ENCODE measurements at places on chromosomes 5 and 9.

- no peak for DNase-seq
Measured at GRCh38 chr9:127166651-127167524, 44.5 kb upstream of the ANGPTL2 start.

DNA sequence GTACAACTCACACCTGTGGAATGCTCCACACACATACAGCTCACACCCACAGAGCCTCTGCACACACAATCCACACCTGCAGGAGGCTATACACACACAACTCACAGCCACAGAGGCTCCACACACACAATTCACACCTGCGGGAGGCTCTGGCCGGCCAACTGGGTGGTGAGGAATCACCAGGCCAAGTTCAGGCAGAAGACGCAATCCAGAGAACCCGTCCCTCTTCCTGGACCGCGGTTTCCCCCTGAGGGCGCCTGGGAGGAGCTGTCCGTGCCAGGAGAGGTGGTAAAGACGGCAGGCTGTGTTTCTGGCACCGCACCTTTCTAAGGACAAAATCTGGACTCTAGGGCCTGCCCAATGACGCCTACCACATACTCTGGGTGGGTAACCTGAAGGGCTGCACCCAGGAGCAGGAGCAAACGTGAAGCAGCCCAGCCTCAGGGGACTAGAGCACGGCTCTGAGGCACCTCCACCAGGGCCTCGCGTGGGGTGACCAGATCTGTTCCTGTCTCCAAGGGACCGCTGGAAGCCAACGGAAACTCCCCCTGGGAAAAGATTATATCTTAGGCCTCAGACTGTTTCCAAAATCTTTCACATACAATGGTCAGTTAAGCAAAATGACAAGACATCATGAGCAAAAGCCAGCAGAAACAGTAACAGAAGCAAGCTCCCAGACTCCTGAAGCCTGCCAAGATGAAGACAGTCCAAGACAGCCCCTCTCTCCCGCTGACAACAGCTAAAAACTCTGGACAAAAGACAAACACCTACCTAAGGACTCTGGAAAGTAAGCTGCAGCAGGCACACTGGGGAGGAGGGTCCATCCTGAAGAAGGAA lies 16.9 kb downstream of the CAMSAP1 start:
- no peak for DNase-seq

DNA sequence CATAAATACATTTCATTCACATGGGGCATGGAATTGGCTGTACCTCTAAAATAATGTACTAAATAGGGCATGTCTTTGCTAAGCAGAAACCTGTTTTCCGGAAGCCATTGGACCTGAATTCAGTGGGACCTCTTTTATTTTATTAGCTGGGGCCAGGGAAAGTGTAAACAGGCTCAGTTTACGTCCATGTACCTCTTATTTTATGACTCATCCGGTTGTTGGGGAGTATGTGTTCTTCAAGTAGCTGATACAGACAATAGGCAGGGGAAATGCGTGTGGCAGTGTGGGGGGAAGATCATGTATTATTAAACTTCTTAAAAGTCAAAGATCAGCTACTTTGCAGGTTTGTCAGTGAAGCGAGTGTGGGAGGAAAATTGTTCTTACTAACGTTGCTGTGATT lies 1.4 kb upstream of the GDNF start:
- no peak for DNase-seq

DNA sequence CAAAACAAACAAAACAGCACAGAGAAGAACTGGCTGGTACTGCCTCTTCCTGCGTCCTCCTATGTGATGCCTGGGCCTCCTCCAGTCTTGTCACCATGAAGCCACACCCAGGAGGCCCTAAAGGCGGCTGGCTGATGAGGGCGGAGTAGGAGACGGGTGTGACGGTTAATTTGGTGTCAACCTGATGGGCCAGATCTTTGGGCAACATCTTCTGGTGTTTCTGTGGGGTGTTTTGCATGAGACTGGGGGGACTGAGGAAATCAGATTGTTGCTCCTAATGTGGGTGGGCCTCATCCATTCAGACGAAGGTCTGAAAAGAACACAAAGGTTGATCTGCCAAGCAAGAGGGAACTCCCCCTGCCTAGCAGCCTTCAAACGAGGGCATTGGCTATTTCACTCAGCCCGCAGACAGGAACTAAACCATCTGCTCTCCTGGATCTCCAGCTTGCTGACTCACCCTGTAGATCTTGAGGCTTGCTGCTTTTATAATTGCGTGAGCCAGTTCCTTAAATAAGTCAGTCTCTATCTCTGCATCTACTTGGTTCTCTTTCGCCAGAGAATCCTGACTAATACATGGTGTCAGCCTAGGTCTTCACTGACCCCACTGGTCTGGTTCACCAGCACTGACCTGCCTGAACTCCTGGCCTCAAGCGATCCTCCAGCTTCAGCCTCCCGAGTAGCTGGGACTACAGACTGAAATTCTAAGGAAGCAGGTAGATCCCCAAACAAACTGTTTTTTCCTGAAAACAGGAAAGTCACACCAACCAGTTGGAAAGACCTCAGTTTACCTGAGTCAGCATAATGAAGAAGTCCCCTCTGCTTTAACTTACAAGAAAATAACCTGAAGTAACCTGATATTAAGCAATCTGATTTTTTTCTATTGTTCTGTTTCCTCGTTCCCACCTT lies 12.8 kb upstream of the ZFP62 start:
- DNase-seq = no peak

DNA sequence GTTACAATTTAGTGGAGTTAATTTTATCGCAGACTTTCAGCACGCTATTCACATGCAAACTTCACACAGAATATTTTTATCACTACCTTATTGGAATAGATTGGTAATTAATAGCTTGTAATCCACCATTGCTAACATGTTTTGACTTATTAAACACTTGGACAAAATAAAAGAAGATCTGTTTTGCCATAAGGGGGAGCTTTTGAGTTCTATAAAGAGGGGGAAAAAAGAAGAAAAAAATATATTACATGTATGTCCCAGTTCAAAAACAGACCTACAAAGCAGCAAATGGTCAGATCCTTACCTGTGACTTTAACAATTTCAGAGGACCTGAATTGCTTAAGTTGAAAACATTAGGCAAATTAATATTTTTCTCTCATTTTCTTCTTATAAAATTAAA lies 1.2 kb upstream of the PAPPA start:
- no peak for DNase-seq

- no peak for DNase-seq
Measured at GRCh38 chr5:27241564-27242257, 203.3 kb upstream of the CDH9 start.

DNA sequence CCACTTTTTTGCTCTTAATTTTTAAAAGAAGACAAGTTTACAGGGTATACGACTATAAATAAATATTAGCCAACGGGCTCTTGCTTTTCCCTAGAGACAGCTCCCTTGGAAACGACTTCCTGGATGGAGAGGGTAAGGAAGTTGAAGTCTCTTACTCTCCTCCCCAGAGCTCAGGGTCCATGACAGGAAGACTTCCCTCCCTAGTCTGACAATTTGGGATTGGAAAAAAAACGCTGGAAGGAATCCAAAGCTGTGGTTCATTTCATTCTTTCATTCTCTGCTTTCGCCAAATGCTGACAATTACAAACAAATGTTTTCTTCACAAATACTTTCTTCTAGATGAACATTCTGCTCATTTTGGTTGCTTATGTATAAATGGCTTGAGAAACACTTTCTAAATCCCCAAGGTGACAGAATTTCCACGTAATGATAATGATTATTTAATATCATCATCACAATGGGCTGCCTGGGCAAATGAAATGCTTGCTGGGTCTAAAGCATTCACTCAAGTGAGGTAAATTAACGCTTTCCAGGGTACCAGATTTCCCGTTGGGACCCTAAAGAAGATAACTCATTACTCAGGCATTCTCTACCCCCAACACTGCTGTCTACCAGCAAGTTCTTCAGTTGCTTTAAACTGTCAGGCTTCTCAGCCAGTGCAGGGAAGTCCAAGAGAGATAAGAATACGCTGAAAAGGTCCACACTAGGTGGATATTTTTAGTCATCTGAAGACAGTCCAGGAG lies 139.8 kb upstream of the SLC30A5 start:
- no peak for DNase-seq

- no peak for DNase-seq
Measured at GRCh38 chr9:137674307-137674975, 55.6 kb downstream of the EHMT1 start.

GRCh38 chr9:75487856-75488718 lies 399.8 kb downstream of the OSTF1 start:
- no peak for DNase-seq

DNA sequence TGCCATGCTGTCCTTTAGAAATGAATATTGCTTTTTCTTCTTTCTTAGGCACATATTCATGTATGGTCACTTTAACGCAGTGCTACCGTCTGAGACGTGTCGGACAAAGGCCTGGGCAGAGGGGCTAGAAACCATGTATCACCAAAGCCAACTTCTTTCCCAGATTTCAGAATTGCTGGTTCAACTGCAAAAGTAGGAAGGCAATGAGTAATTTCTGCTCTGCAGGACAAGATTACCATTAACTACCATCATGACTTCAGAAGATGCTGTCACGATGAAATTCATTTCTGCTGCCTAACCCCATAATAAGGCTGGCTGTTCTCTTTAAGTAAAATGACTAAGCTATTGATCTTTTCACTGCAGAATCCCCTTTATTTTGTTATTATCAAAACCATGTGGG lies 306.7 kb downstream of the PDE4D start:
- DNase-seq = no peak

DNA sequence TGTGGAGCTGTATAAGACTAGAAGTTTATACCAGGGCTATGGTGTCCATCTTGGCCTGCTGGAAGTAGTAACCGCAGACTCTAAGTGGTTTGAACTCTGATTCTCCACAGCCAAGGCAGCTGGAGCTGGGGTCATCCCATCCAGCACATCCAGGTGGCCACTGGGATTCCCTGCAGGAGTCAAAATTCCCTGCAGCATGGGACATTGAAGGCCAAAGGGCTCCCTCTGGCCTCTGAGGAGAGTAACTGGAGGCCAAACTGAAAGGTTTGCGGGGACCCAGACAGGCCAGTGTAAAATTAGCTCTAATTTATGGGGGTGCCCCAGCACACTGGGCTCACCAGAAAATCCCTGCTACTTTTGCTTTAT lies 12.2 kb upstream of the PRXL2C start:
- no peak for DNase-seq

DNA sequence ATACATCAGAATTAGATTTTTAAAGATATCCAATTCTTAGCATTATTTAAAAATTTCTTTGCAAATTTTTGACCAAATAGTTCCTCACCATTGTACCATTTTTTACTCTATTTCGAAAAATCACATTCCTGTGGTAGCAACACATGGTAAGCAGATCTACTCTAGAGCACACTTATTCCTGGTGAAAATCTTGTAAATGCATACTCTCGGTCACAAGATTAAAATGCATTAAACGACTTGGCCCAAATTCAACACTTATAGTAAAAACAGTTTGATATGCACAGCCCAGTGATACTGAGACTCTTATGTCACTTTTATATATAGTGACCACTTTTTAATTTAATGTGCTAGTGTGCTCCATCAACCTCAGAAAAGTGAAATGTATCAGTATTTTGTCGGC lies 208.8 kb upstream of the TARS1 start:
- DNase-seq = no peak

GRCh38 chr9:36101916-36102741 lies 34.4 kb upstream of the GLIPR2 start:
- DNase-seq = no peak

- DNase-seq = no peak
Measured at GRCh38 chr5:38899936-38900335, 54.1 kb downstream of the OSMR start.

GRCh38 chr5:59767681-59768151 lies 125.8 kb downstream of the PDE4D start:
- no peak for DNase-seq

DNA sequence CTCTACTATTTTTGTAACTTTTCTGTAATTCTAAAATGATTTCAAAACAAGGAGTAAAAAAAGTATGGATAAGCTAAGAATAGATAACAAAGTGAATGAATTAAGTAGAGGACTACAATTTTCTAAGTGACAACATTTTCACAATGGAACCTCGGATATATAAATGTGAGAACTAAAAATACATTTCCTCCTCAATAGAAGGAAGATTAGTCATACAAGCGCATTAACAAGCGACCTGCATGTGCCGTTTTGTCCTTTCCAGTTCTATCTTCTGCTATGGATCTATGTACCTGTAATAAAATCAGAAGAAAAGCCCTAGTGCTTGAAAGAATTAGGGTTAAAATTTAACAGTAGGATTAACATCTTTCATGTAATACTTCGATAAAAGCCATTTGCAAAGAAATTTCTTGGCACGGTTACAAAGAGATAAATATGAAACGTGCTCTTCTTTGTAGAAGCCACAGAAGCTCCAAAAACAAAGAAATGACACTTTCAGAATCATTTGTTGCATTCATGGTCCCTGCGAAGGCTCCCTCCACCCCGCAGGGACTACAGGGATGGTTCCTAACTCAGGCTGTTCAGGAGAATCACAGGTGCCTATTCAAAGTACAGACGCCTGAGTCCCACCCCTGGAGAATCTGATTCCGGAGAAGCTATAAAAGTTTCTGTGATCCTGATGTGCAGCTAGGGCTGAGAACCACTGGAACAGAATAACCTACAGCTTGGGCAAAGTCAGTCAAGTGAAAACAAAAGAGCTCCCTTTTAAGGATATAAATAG lies 216.6 kb upstream of the EFNA5 start:
- no peak for DNase-seq

DNA sequence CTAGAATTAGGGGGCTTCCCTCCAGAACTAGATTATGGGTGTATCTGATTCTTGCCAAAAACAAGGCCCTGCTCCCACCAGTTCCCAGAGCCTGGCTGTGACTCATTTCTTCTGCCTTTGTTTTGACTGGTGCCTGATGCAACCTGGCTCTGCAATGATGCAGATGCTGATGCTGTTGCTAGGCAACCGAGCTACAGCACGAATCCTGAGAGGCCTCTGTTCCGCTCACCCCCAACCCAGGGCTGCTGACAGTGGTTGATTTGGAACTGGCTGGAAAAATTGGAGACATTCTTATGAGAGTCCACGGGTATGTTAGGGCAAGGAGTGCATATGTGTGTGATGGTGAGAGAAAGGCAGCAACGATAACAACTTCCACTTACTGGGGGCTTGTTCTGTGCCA lies 100.3 kb downstream of the NSG2 start:
- DNase-seq = no peak

DNA sequence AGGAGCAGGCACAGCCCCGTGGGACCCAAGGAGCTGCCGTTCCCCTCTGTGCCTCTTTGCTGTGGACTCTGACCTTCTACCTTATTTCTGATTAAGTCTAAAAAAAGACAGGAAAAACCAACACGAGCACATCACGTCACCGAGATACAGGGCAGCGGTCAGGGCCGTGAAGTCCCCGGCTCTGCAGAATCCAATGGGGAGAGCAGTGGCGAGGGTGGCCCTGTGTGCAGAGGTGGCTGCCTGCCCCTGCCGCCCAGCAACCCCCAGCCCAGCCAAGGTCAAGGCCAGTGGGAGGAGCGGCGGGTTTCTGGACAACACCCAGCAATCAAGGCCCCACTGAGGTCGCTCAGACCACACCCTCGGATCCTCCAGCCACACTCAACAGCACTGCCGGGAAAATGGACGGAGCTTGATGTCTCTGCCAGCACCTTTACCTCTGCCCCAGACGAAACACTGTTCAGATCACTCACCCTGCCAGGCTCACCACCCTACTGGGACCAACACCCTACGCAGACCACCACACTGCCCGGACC lies 32.7 kb upstream of the SLC9A3 start:
- DNase-seq = no peak

GRCh38 chr5:68170826-68171558 lies 44.6 kb upstream of the PIK3R1 start:
- no peak for DNase-seq

GRCh38 chr5:75532190-75532589 lies 20.5 kb downstream of the POLK start:
- no peak for DNase-seq
